ENCODE measurements at places on chromosomes 16 and 17. TPM values are rescaled to one million over a fixed set of nuclear protein-coding genes. Genes with fewer than 3 reads are reported as not detected.

Gene LGALS9B
- total RNA-seq = not detected

Gene PIGQ
- 86.7 TPM for total RNA-seq

Gene MYH8
- not detected for total RNA-seq

Gene KRT16
- total RNA-seq = 0.40 TPM

GRCh38 chr17:6913608-6914443 is 82.0 kb upstream of the ALOX12 start:
- H3K4me3 ChIP-seq = no peak overlapping the region
- H3K27ac ChIP-seq = no peak overlapping the region
- H3K36me3 ChIP-seq = peaks cover 3% of the 10 kb centered on the region
- H3K27me3 ChIP-seq = peaks cover 37% of the 10 kb centered on the region
- DNase-seq = peak; percentile 26

- no peaks in the 10 kb centered on the region for H3K4me1 ChIP-seq
- no peaks in the 10 kb centered on the region for H3K27me3 ChIP-seq
- no peak overlapping the region for H3K4me3 ChIP-seq
- H3K36me3 ChIP-seq = peaks cover 19% of the 10 kb centered on the region
These were observed 45.9 kb upstream of the CLEC19A start for GRCh38 chr16:19239511-19240155.

DNA sequence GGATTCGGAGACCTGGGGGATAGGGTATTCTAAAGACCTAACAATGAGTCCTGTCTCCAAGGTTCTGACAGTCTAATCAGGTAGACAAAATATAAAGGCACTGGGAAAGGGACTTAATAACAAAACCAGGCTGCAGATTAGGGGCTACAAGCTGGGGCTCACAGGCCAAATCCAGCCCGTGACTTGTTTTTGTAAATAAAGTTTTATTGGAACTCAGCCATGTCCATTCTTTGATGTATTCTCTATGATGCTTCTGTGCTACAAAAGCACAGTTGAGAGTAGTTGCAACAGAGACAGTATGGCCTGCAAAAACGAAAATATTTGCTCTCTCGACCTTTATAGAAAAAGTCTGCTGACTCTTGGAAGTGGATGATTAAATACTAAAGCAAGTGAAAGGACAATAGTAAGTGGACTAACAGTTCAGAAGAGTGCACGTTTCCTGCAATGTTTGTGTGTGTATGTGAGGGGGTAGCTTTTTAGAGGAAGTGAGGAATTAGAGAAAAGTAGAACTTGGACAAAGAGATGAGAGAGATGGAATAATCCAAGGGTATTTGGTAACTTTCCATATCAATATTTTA is 115.4 kb upstream of the ZFHX3 start:
- H3K4me3 ChIP-seq = no peak overlapping the region
- peaks cover 21% of the 10 kb centered on the region for H3K4me1 ChIP-seq
- DNase-seq = no peak
- no peaks in the 10 kb centered on the region for H3K36me3 ChIP-seq
- H3K27me3 ChIP-seq = no peaks in the 10 kb centered on the region
- no peak overlapping the region for H3K27ac ChIP-seq

- no peak for DNase-seq
- peaks cover 9% of the 10 kb centered on the region for H3K27me3 ChIP-seq
- H3K36me3 ChIP-seq = no peaks in the 10 kb centered on the region
- no peak overlapping the region for H3K4me3 ChIP-seq
- H3K4me1 ChIP-seq = peaks cover 1% of the 10 kb centered on the region
These were observed 6.1 kb upstream of the EFTUD2 start for GRCh38 chr17:44905006-44906000.

GRCh38 chr16:86865851-86866662 is 287.7 kb downstream of the FOXL1 start:
- peaks cover 25% of the 10 kb centered on the region for H3K27me3 ChIP-seq
- peaks cover 20% of the 10 kb centered on the region for H3K4me1 ChIP-seq
- no peaks in the 10 kb centered on the region for H3K36me3 ChIP-seq

- no peaks in the 10 kb centered on the region for H3K27me3 ChIP-seq
- DNase-seq = no peak
- no peak overlapping the region for H3K4me3 ChIP-seq
- no peak overlapping the region for H3K27ac ChIP-seq
These were observed 47.7 kb upstream of the ZNF750 start for GRCh38 chr17:82887255-82888164.

GRCh38 chr17:81342269-81343070 is 47.4 kb upstream of the SLC38A10 start:
- H3K4me3 ChIP-seq = peak overlapping the region; percentile 87
- peak overlapping the region; percentile 96 for H3K27ac ChIP-seq
- H3K27me3 ChIP-seq = no peaks in the 10 kb centered on the region
- H3K4me1 ChIP-seq = peaks cover 30% of the 10 kb centered on the region
- H3K36me3 ChIP-seq = no peaks in the 10 kb centered on the region

GRCh38 chr16:9270941-9271340 is 179.5 kb downstream of the HAPSTR1 start:
- no peak for DNase-seq
- no peak overlapping the region for H3K27ac ChIP-seq
- H3K27me3 ChIP-seq = peaks cover 36% of the 10 kb centered on the region
- H3K36me3 ChIP-seq = no peaks in the 10 kb centered on the region
- H3K4me1 ChIP-seq = no peaks in the 10 kb centered on the region

DNA sequence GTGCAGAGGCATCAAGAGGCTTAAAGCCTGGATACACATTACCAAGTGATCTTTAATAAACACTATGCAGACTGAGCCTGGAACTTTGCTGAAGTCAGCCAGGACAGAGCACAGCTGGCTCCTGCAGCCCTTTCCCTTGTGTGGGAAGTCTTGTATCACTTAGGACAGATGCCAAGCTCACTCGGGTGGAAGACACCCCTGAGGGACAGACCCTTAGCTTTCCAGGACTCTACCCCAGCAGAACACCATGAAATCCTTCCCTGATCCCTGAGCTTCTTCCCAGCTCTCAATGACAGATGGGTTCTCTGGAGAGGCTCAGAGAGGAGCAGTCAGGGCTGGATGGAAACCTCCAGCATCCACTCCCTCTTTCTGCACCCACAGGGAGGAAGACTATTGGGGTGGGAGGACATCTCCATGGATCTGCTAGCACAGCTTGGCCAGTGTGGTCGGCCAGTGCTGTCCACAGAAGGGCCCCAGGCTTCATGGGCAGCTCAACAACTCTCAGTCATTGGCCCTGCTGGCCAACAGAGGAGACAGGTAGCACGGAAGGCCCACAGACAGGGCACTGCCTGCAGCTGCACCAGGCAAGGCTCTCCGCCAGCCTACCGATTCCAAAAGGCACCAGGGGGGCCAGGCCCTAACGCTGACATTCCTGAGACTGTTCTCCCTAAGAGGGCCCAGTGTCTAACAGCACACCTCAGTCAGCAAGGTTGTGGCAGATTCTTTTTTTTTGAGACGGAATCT is 15.9 kb downstream of the RAB5C start:
- DNase-seq = no peak
- H3K27ac ChIP-seq = peak overlapping the region; percentile 53
- peaks cover 5% of the 10 kb centered on the region for H3K36me3 ChIP-seq
- no peaks in the 10 kb centered on the region for H3K27me3 ChIP-seq
